NB4 (cell line): ENCODE measurements at places on chromosomes 6 and 20.

DNA sequence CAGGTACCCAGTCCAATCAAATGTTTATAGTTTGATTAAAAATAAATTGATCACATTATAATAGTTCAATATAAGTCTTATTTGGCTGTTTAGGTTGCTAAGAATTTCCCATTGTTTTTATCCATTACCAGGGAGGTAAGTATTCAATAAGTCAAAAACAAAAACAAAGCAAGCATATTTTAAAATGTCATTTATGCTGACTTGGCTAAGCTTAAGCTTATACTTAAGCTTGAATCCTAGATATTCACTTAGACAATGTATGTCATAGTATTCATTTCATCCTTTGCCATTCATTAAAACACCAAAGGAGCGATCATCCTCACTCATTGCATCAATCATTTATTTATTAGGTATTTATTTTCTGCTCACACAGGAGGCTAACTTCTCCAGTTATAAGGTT is 144.9 kb downstream of the PRL start:
- DNase-seq, result no peak

DNA sequence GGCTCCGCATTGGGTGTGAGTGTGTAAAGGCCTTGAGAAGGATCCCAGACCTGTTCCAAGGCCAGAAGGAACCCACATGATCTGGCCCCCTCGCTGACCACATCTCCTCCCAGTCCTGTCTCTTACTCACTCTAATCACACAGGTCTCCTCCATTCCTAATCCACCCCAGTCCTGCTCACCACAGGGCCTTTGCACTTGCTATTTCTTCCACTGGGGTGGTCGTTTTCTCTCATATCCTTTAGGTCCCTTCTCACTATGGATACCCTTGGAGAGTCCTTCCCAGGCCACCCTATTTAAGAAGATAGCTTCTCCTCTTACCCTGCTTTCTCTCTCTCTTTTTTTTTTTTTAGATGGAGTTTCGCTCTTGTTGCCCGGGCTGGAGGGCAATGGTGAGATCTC is 65.7 kb downstream of the CD40 start:
- no peak for DNase-seq

DNA sequence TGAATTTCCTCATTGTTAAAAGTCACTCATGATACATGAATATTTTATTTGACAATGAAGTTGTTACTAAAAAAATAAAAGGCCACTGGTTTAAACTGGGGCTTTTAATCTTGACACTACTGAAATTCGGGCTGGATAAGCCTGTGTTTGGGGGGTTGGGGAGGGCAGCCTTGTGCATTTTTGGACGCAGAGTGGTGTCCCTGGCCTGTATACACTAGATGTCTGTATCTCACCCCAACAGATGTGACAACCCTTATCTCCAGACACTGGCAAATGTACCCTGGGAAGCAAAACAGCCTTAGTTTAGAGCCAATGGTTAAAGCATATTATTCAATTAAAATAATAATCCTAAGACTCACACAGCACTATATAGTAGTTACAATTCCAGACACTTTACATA is 24.8 kb downstream of the MAN1A1 start:
- no peak for DNase-seq

- DNase-seq, result no peak
Observed at GRCh38 chr20:2602046-2602735, 50.2 kb upstream of the NOP56 start.

DNA sequence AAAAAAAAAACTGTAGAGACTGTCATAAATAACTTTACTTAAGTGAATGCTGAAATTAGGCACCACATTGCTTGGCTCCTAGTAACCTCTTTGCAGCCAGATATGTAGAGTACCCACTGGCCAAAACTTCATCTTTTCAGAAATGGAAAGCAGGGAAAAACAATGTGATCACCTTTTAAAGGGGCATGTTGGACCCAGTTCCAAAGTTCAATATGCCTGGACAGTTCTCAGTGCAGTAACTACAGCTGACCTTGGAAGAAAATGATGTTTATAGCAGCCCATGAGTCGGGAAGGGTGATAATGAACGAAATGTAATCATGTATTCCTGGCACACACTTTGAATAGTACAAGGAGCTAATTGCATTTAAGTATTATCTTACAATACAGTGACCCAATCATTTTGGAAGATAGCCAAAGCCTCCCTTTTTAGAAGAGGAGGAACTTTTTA is 93.6 kb upstream of the TAB2 start:
- DNase-seq, result no peak

DNA sequence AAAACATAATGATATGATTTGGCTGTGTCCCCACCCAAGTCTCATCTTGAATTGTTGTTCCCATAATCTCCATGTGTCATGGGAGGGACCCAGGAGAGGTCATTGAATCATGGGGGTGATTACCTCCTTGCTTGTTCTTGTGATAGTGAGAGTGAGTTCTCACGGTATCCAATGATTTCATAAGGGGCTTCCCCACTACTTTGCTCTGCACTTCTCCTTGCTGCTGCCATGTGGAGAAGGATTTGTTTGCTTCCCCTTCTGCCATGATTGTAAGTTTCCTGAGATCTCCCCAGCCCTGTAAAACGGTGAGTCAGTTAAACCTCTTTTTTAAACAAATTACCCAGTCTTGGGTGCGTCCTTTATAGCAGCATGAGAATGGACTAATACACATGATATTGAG is 156.8 kb upstream of the PLCB4 start:
- no peak for DNase-seq

DNA sequence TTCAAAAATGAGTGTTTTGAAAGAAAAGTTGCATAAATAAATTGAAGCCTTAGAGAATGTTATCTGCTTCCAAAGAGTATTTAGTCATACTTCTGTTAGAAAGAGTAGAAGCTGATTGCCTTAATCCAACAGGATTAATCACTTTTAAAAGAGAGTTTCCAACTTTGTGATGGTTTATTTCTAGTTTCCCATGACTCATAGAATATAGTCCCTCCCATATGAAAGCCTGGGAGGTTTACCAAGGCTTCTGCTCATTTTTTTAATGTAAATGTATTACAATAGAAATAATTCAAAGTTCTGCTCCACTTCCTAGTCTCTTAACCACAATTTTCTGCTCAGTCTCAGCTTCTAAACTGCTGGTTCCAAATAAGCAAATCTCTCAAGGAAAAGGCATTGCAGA is 118.0 kb upstream of the IRAK1BP1 start:
- no peak for DNase-seq
